ENCODE measurements at places on chromosomes 4 and X.
A peak's percentile ranks its signal among the peaks of the same experiment; 100 is the strongest.

- no peak for DNase-seq
These were observed 60.1 kb downstream of the FAM53A start for GRCh38 chr4:1623821-1624518.

GRCh38 chrX:105696870-105697269 is 125.5 kb upstream of the NRK start:
- DNase-seq = no peak

GRCh38 chr4:48963042-48963679 is 22.9 kb upstream of the CWH43 start:
- peak; percentile 55 for DNase-seq

- DNase-seq = no peak
These were observed 42.0 kb downstream of the IRF2 start for GRCh38 chr4:184432127-184432922.

GRCh38 chr4:176422001-176422400 is 102.2 kb downstream of the SPCS3 start:
- DNase-seq = no peak

GRCh38 chr4:182697094-182697493 is 220.1 kb downstream of the DCTD start:
- no peak for DNase-seq

GRCh38 chr4:114807357-114807756 is 208.8 kb downstream of the UGT8 start:
- DNase-seq = no peak

DNA sequence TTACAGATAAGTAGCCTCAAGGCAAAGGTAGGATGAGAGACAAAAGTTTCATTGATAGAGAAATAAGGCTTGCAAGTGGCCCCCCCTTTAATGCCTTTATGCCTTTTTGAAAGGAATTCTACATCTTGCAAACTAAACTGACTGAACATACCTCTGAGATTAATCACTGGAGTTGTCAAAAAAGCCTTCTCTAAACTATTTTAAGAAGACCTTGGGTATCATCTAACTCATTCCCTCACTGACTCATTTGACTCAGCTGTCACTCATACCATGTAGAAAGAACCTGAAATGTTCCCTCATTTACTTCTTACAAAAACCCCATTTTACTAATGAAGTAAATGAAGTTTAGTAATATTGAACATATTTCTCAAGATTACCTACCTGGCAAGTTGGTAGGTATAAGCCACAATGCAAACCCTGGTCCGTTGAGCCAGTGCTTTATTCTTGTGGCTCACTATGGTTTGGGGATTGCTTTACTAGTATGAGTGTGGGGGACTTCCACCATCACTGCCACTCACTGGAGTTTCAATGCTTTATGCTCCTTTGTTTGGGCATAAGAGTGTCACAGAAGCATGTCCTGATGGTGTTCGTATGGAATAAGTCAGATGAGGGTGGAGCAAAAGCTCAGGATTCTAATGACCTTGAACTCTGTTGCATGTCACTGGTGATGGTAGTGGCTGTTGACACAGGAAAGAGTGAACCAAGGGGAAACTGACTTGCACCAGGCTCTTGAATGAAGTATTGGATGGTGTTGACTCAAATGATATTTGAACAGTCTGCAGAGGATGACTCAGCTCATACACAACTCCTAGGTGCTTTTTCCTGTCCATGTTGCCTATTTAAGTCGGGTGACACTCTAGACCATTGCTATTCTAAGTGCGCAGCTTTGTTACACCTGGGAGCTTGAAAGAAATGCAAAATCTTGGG is 305.5 kb upstream of the EMCN start:
- peak; percentile 17 for DNase-seq

DNA sequence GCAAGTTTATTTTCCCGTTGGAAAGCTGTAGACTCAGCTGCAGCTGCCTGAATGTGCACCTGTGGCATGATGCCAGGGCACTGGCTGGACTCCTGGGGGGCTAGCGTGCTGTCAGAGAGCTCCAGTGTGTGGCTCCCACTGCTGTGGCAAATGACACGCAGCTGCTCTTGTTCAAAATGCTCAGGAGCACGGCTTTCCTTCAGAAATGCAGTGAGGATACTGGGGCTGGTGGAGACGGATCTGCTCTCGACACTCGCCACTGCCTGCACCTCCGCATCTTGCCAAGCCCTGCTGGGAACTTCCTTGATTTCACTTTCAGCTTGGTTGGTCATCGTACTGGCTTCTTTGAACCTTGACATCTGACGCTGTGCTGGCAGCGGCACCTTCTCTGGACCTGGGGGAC is 58.7 kb downstream of the GPRIN3 start:
- no peak for DNase-seq

- no peak for DNase-seq
These were observed 44.8 kb upstream of the MTMR1 start for GRCh38 chrX:150648296-150648940.

GRCh38 chrX:16658284-16658683 is 8.3 kb downstream of the S100G start:
- no peak for DNase-seq

GRCh38 chr4:60463857-60464502 is 736.1 kb upstream of the ADGRL3 start:
- DNase-seq = no peak

DNA sequence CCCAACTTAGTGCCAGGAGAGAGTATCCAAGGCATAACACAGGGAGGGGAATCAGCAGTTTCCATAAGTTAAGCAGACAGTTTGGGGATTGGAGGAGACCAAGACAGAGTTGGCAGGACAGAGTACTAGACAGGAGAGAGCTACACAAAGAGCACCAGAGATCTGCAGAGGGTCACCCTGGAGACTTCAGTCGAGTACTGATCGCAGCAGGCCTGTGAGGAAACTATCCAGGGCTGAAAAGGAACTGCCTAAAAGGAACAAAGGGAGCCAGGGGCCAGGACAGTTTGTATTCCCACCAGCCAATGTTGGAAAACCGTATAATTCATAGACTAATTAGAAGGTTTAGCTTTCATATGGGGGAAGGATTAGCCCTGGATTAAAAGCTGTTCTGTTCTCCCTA is 80.6 kb upstream of the ENPP6 start:
- DNase-seq = no peak

DNA sequence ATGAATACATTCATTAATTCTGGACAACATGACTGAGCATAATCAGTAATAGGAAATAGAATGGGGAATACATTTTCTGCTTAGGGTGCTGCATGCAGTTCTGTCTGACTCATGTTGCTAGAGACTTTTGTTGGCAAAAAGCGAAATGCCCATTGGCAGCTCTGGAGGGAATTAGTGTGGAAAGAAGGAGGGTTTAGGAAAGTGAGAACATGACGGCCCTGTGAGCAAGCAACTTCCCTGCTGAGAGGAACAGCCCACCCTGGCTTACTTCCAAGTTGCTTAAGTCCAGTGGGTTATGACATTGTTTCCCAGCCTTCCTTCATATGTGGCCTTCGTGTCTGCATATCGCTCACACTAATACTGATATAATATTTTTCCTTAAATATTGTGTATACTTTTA is 13.8 kb downstream of the MAD2L1 start:
- DNase-seq = no peak

- DNase-seq = no peak
These were observed 331 bp downstream of the SETD7 start for GRCh38 chr4:139555705-139556070.

GRCh38 chr4:45350438-45350837 is 624.1 kb upstream of the GNPDA2 start:
- no peak for DNase-seq

DNA sequence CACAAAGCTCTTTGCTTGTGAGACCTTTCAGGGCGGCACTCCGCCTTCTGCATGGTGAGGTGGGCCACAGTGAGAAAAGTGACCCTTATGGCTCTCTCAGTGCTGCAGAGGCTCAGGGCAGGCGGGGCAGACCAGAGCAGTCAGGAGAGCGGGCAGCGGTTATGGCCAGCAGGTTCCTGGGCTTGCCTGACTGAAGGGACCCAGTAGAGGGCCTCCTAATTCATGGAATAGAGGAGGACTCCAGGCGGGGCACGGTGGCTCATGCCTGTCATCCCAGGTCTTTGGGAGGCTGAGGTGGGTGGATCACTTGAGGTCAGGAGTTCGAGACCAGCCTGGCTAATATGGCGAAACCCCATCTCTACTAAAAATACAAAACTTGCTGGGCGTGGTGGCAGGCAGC is 91.4 kb downstream of the CLNK start:
- no peak for DNase-seq

DNA sequence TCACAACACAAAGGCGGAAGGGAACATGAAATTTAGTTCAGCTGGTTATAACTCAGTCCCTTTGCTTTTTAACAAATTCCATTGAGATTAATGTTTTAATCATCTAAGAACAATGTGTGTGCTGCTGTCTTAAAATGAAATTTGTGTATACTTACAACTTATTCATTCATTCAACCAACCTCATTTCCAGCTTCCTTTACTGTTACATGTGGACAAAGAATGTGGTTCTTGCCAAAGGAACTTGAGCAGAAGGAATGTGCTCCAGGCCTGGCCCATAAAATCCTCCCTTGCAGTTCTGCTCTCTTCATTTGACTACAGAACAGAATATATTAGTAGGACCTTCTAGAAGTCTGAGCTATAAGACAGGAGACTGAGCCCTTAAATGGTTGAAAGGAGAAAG is 176.8 kb upstream of the GLRA2 start:
- no peak for DNase-seq

DNA sequence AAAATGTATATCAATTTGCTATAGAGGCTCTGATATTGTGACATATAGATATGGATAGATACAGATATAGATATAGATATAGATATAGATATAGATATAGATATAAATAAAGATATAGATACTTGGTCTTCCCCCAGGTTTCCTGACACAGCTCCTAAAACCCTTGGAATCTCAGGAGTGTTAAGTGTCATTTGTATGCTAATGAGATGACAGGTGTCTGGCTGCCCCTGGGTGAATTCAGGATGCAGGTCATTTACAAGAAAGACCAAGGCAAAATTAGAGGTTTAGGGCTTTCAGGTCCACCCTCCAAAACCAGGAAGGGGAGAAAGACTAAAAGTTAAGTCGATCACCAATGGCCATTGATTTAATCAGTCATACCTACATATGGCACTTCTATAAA is 1034.8 kb downstream of the PDHA2 start:
- no peak for DNase-seq

DNA sequence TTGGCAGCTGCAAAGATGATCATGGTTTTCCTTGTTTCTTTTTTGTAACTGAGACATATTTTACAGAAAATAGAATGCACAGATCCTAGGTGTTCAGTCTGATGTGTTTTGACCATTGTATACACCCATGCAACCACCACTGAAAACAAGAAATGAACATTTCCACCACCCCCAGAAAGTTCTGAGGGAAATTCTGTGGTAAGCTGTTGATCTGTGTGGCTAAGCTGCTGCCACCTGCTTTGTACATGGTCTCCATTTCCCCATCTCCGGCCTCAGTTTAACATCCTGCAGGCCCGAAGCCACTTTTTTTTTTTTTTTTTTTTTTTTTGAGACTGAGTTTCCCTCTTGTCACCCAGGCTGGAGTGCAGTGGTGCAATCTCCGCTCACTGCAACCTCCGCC is 65.3 kb downstream of the NYX start:
- DNase-seq = no peak

GRCh38 chr4:44368413-44369167 is 80.0 kb downstream of the KCTD8 start:
- no peak for DNase-seq

DNA sequence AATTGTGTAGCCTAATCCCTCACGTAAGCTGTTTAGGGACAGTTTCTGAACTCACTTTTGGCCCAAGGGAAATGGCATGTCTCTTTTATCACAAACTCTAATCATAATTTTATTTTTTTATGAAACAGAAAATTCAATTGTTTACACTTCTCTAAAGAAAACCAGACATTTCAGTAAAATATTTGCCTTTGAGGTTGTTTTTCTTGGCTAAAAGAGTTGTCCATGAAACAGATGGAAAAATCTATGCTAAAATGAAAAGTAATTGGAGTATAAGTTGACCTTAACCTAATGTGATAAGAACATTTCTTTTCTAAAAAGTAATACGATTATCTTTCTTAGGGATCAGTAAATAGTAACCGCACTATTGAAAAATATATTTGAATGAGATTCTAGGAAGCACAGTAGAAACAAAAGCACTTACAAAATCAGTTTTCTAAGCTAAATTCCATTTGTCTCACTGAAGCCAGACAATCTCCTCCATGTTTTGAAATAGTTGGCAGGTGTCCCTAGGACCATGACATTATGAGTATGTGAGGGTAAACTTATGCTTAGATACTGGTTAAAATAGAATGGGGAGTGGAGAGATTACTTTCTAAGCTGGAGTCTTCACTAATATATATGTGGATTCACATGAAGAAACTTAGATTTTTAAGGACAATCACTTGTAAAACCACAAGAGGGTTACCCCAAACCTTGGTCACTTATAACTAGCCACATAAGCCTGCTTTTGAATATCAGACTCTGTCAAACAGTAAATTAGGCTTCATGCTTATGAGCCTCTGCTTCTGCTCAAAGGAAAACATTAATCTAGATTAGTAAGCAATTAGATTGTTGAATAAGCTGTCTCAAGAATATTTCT is 20.1 kb upstream of the TET2 start:
- DNase-seq = no peak

- no peak for DNase-seq
These were observed 73.1 kb downstream of the WFS1 start for GRCh38 chr4:6342530-6343293.

DNA sequence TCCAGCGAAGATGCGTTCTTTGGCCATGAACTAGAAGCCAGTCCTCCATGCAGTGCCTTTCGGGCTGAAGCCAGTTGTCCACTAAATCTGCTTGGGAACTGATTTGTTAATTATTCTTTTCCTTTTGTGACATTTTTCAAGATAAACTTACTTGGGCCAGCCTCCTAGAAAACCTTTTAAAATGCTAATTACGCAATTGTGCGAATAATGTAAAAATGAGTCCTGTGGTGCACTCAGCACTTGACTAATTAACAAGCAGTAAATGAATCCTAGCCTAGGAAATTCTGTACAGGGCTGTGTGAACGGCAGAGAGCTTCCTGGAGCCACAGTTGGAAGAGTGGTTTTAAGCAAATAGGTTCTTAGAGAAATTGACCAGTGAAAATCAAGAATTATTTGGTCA is 149.9 kb upstream of the SCML1 start:
- DNase-seq = no peak

GRCh38 chr4:16597845-16598596 is 300.4 kb downstream of the LDB2 start:
- no peak for DNase-seq

DNA sequence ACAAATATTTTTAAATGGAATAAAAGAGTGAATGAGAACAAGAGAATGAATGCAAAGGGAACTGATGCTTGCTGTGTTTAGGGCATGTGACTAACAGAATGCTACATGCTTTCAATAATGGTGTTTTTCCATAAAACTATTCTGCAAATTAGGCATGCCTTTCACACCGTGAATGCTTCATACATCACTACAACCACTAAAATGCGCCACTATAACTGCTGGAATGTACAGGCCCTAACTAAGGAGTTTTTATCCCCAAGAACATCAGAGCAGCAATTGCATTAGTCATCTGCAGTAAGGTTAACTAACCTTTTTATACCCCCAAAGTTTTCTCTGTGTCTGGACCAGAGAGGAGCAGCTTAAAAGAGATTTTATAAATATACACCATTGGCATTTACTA is 190.4 kb downstream of the ARAP2 start:
- no peak for DNase-seq

Data from stimulated activated naive B cell treated with anti-CD40 and anti-IgM and Interleukin-4, amounts not matched to agents 10 μg/mL and 1 μg/mL and 100 μg/mL, for 72 hours (primary cell).